OCI-LY7 (cell line): ENCODE measurements at places on chromosomes 2 and 18.

DNA sequence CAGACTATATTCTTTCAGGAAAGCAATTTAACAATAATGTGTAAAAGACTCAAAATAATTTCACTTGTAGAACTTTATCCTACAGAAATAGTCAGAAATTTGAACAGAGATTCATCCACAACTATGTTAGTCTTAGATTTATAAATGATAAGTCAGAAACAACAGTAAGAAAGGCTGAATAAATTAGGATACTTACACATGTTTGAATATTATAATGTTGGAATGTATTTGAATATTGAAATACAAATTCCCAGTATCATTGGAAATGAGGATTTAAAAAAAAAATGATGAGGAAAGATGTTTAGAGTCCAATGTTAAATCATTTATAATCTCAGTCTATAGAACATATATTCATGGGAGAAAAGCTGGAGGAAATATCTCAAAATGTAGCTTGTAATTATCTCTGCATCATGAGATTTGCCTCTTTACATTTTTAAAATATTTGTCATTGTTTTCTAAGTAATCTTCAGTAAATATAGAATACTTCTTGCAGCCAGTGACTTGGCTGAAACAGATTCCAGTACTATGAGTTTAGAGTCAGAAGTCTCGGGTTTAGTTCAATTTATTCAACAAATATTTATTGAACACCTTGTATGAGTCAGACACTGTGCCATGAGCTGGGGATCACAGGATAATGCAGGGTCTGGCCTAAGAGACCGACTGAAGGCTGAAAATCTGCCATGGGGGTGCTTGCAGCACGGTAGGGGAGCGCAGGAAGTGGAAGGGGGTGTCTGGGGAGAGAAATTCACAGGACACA lies 32.3 kb downstream of the CXCR4 start:
- DNase-seq, result no peak

DNA sequence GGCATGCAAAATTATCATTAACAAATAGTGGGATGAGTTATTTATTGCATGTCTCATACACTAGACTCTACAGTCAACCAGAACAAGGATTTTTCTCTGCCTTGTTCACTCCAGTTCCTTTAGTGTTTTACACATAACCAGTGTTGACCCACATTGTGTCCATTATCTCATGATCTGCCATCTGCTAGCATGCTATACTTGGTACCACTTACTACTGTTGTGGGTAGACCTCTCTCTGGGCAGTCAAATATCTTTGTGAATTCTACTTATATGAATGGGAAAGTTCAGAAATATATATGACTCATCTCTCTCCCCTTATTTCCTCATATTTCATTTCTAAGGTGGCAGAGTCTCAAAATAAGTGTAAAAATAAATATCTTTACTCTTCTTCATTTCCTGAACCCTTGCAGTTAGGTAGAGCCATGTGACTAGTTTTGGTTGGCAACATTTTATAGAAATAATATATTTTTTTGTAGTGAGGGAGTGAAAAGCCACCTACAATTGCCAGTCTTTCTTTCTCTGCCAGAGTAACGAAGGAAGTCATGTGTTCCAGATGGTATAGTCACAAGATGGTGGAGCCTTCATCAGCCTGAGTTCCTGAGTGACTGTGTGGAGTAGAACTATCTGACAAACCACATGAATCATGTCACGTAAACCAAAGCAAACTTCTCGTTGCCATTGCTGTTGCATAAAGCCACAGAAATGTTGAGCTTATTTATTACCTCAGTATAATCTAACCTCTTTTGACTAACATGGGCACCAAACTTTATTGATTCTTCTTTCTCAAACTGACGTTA lies 704.0 kb downstream of the RNF144A start:
- DNase-seq, result no peak

- DNase-seq, result no peak
Observed at GRCh38 chr2:75003276-75003675, 44.8 kb downstream of the POLE4 start.

DNA sequence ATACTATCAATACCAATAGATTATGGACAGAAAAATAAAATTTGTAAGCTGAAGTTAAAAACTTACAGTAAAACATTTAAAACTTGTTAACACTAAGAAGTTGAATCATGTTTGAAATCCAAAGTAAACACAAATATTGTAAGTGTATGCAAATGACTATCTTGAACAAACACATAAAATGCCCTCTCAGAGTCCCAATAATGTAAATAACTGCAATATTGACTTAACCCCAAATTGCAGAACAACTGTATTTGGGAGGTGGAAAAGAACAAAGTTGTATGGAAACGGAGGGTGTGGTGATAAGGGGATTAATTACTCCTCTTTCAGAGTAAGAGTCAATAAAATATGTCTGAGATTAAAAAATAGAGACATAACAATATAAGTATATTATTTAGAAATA lies 140.0 kb upstream of the NOL4 start:
- no peak for DNase-seq

GRCh38 chr18:6960656-6961055 lies 156.9 kb downstream of the LAMA1 start:
- DNase-seq, result no peak

DNA sequence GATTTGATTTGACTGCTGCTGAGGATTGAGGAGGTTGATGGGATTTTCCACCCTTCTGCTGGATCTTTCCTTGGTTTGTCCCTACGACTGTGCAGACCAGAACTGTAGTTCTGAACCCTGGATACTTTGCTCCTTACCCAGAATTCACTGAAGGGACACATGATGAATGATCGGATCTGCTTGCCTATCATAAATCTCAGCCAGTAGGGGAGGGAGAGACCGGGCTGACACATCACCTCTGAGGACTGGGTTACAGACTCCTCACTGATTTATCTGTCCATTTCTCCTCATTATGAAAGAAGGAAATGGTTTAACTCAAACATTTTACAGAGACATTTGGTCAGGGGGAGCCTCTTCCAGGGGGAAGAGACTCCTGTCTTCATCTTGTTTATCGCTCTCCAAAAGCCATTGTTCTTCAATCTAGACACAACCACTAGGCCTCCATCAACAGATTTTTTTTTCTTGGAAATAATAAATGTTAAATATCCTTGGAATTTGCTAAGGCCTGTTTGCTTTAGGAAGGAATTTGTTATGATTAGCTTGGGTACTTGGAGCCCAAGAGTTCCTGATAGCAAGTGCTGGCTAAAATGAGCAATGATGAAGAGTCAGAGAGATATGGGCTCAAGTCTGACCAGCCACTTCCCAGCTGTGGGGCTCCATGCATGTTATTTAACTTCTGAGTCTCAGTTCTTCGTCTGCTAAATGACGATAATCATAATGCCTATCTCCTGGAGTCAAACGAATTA lies 925.5 kb downstream of the SLC4A3 start:
- no peak for DNase-seq

DNA sequence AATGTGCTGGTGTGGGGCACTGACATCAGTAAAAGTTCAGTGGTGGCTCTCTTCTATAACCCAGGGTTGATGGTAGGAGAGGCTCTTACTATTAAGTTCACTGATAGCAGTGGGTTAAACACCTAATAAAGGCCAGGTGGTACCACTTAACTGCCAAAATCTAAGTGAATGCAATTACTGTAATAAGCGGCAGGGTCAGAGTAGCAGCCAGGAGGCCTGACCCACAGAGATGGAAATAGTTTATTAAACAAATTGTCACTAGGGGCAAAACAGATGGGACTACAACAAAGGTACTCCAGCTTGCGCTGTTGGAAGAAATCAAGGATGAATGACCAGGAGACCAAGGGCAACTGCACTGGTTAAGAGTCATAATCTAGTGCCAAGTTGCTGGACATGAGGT lies 26.6 kb downstream of the ZSWIM2 start:
- DNase-seq, result no peak

DNA sequence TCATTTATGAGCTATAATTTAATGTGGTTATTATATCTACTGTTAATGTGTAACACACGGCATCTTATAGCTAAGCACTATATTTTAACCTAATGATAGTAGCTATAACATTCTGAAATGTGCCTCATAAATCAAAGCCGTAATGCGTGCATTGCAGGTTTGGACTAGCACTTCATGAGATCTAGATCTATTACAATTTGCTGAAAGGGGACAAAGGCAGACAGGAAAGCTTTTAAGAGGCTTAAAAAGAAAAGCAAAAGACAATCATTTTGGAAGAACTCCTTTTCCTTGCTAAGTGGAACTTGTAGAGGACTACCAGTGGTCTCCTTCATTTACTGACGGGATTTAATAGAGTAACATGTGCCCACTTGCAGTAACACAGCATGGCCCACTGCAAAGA lies 213.1 kb downstream of the NBAS start:
- no peak for DNase-seq

DNA sequence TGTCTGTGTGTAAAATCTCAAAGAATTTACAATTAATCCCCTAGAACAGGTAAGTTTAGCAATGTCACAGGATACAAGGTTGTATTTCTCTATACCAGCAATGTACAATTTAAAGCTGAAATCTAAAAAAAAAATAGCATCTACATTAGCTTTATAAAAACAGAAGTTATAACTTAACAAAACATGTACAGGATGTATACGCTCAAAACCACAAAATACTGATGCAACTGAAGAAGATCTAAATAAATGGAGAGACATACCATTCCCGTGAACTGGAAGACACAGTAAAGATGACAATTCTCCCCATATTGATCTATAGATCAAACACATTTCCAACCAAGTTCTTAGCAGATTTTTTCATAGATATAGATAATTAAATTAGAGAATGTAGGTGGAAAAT lies 17.5 kb upstream of the RANBP2 start:
- DNase-seq, result no peak

- DNase-seq, result no peak
Observed at GRCh38 chr2:199431746-199432213, 26.0 kb downstream of the SATB2 start.

DNA sequence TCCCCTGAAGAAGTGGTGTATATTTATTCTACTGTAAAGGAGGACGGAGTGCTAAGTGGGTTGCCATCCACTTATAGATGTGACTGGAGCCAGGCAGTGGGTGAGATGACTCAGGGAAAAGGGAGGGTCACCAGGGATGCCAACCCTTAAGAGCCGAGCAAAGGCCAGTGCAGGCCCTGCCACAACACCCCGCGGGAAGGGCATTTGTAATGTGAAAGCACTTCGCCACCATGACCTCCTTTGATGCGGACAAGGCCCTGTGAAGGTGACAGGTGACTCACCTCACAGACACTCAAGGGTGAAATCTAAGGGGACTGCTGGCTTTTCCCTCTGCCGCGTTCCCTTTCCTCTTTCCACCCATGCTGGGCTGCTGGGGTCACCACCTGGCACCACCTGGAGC lies 50.2 kb upstream of the MRPL33 start:
- DNase-seq, result no peak

- DNase-seq, result peak; percentile 60
Observed at GRCh38 chr2:55232863-55233657, 572 bp downstream of the RPS27A start.

GRCh38 chr2:3483227-3483985 lies 35.9 kb downstream of the ADI1 start:
- no peak for DNase-seq

DNA sequence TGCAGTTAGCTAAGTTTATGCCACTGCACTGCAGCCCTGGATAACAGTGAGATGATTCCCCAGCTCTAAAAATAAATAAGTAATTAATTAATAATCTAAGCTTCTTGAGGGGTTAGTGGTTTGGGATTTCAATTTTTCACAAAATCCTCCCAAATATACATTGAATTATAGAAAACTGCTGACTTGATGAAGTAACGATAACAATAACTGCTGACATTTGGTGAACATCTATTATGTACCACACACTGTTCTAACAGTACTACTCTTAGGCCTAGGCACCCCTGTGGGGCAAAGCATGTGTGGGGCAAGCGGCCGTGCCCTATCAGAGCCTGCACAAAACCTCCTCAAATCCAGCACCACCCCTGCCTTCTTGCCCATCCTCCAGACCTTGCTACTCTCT lies 245.8 kb upstream of the EPHA4 start:
- no peak for DNase-seq
